ENCODE measurements at places on chromosomes 4 and X.

DNA sequence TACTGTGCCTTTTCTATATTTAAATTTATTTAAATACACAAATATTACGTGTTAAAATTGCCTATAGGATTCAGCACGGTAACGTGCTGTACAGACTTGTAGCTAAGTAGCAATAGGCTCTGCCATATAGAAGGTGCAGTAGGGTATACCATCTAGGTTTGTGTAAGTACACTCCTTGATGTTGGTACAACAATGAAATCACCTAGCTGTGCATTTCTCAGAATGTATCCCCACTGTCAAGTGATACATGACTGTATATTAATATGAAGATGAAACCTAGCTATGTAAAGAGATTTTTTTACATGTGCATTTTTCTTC, 431.2 kb downstream of the KCTD8 start:
- no peak for DNase-seq

DNA sequence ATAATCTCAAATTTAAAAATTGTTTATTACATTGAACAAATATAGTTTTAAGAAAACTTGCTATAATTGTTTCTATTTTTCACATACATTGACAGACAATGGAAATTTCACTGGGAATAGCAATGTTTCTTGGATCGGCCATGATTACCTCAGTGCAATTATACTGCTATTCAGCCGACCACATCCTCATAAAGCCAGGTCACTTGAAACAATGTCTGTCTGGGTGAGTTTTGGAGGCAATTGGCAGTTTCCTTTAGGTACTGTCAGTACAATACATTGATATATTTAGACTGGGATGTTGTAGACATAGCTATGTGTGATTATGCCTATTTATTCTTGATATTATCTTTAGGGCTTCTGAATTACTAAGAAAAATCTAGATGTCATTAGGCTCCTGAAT, 89.5 kb upstream of the VEGFC start:
- no peak for DNase-seq

GRCh38 chrX:38959736-38960135, 158.5 kb downstream of the MID1IP1 start:
- DNase-seq, result no peak

GRCh38 chrX:101764538-101764937, 104.9 kb upstream of the ARMCX2 start:
- DNase-seq, result no peak

- no peak for DNase-seq
Measured at GRCh38 chrX:45344594-45344993, 143.9 kb upstream of the DIPK2B start.

GRCh38 chr4:142095886-142096605, 459.7 kb downstream of the IL15 start:
- no peak for DNase-seq

- no peak for DNase-seq
Measured at GRCh38 chr4:20347531-20347930, 95.8 kb downstream of the SLIT2 start.

DNA sequence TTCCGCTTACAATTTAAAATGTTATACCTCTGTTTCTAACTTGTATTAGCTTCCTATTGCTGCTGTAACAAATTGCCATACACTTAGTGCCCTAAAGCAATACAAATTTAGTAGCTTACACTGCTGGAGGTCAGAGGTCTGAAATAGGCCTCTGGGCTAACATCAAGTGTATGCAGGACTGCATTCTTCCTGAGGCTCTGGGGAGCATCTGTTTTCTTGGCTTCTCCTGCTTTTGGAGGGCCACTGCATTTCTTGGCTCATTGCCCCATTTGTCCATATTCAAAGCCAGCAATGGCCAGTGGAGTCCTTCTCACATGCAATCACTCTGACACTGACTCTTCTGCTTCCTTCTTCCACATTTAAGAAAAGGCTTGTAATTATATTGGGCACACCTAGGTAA, 639.8 kb upstream of the INTU start:
- no peak for DNase-seq
